OCI-LY7 (cell line): ENCODE measurements at places on chromosomes 16 and 17.

DNA sequence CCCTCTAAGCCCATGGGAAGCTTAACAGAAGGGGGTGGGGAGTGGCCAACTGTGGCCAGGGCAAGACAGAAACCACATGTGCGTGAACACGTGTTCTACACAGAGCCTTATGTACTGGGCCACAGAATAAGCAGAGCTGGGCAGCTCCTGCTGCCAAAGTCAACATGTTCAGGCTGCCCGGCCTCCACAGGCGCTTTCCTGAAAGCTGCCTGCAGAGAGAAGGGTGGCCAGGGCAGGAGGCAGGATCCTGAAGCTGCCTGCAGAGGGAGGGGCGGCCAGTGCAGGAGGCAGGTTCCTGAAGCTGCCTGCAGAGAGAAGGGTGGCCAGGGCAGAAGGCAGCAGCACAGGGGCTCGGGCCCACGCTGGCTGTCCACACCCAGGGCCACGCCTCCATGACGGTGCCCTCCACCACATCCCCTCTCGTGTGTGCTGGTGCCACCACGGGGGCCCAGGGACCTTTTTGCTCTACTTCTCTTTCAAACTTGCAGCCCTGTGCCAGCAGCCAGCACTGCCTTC, 79.5 kb downstream of the ANKRD11 start:
- no peak for DNase-seq

DNA sequence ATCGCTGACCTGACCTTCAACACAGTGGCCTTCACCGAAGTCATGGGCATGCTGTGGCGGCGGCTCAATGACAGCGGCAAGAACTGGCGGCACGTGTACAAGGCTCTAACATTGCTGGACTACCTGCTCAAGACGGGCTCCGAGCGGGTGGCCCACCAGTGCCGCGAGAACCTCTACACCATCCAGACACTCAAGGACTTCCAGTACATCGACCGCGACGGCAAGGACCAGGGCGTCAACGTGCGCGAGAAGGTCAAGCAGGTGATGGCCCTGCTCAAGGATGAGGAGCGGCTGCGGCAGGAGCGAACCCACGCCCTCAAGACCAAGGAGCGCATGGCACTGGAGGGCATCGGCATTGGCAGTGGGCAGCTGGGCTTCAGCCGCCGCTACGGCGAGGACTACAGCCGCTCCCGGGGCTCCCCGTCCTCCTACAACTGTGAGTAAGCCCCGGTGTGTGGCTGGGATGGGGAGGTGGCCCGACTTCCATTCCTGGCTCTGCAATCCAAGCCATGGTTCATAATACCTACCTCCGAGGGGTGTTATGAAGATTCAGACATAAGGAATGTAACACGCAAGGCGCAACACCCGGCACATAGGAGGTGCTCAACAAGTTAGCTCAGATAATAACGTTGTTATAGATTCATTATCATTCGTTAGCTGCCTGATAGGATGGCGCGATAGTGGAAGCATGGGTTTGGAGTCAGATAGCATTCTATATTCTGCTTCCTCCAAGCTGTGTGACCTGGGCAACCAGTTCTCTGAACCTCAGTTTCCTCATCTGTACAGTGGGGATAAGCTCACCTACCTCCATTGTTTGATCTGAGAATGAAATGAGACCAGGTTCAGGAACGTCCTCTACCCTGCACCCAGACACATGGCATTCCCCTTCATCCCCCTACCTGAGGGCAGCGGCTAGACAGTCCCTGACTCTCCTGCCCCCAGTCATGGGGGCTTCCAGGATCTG, 4.4 kb downstream of the EPN3 start:
- no peak for DNase-seq

DNA sequence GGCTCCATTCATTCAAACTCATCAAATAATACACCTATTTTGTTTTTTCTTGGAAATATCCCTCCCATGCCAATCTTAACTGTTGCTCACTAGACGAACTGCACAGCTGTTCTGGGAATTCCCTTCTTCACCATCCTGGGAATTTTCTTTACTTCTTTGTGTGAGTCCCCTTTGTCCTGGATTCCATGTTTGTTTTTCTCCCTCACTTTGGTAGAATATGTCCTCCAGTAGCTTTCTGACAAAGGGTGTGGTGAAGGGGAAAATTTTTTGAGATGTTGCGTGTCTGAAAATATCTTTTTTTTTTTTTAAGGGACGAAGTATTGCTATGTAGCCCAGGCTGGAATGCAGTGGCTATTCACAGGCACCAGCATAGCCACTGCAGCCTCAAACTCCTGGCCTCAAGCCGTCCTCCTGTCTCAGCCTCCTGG, 17.2 kb upstream of the UTP6 start:
- DNase-seq, result no peak

GRCh38 chr17:78704594-78704993, 77.5 kb downstream of the CYTH1 start:
- DNase-seq, result no peak

DNA sequence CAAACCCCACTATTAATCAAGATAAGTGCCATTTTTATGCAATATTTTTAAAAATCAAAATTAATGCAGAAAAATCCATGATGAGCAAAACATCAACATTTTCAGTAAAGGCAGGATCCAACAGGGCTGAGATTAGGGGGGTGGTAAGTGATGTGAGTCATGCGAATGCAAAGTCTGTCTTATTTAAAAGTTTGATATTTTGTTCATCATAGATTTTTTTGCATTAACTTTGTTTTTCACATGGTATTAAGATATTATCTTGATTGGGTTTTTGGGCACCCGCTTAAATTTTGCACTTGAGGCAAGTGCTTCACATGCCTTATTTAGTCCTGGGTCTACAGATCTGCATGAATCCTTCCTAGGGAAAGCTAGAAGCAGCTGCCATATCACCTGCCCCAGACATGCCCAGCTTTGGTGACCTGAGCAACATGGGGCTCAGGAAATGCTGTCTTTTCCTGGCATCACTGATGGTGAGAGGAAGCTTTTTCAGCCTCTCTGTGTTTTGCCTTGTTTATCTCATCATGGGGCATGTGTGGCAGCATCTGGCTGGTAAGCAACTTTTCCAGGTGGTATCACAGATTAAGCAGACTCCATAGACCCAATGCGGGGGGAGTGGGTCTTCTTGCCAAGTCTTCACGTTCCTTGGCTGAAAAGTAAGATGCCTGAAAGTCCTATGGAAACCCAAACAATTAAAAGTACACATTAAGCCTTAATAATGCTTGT, 57.6 kb upstream of the NFAT5 start:
- DNase-seq, result no peak

DNA sequence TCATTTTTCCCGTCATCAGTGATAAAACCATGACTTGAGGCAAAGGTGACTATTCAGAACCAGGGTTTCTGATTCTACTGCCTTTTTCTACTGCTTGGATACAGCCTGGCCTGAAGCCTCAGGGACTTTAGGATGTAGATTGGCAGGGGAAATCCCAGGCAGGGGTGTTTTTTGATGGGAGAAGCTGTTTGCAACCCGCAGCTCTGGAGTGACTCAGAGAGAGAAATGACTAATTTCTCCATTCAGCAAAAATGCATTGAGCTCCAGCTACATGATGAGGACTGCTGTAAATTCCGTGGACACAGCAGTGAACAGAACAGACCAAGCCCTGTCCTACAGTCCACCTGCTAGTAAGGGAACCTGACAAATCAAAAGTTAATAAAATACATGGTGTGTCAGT, 560.6 kb downstream of the CDH13 start:
- no peak for DNase-seq

- DNase-seq, result no peak
Observed at GRCh38 chr16:61929776-61930175, 106.5 kb downstream of the CDH8 start.

- no peak for DNase-seq
Observed at GRCh38 chr16:1278477-1278876, 22.6 kb downstream of the TPSD1 start.

- DNase-seq, result no peak
Observed at GRCh38 chr17:11515901-11516300, 82.4 kb upstream of the DNAH9 start.

DNA sequence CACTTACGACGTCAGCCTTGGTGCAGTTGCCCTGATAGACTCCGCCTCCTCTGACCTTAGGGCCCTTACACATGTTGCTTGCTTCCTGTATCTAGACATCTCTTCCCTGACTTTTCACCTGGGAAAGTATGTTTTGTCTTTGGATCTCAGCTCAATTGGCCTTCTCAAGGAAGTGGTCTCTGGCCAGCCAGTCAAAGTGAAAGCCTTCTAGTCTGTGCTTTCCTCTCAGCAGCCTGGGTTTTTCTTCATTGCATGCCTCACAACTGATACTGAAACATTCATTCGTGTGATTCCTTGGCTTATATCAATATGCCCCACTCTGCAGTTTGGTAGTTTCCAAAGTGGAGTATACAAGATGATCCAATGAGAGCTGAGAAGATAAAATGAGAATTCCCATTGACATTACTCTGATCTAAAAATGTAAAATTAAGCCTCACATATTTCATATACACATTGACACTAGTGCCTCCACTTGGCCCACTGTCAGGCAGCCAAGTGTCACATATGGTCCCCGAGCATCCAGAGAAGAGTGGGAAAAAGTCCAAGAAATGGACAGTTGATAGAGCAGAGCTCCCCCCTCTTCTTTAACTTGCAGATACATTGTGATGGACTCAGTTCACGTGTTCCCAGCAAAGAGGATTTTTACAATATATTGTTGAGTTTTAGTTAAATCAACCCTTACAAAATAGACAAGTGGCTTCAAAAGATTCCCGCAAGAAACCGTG, 371.2 kb upstream of the ASIC2 start:
- no peak for DNase-seq

- no peak for DNase-seq
Observed at GRCh38 chr16:81569361-81570034, 124.9 kb downstream of the CMIP start.

- DNase-seq, result no peak
Observed at GRCh38 chr16:67055712-67056487, 27.0 kb downstream of the CBFB start.
